ENCODE measurements at places on chromosomes 2 and 18.

DNA sequence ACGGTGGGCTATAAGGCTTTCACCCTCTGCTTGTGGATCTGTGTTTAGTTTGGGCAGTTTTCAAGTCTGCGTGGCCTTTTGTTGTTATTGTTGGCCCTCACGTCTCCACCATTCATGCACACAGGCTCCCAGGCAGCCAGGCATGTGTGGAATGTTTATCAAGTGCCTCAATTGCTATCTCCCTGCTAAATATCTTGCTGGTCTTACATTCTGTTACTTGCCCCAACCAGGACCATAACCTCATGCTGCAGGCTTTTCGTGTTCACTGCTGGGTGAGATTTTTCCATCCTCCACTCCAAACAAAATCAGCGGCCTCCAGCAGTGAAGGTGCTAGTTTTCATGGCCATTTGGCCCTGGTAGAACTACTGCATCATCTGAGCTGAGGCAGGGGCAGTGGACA is 63.0 kb upstream of the DSC1 start:
- DNase-seq, result no peak
- no peaks in the 10 kb centered on the region for H3K27me3 ChIP-seq
- no peak overlapping the region for H3K4me3 ChIP-seq
- peaks cover 11% of the 10 kb centered on the region for H3K4me1 ChIP-seq
- no peaks in the 10 kb centered on the region for H3K36me3 ChIP-seq

GRCh38 chr2:19864381-19864780 is 37.4 kb downstream of the TTC32 start:
- peaks cover 16% of the 10 kb centered on the region for H3K27me3 ChIP-seq
- no peaks in the 10 kb centered on the region for H3K36me3 ChIP-seq
- no peak overlapping the region for H3K27ac ChIP-seq

- peaks cover 29% of the 10 kb centered on the region for H3K27me3 ChIP-seq
- H3K4me3 ChIP-seq, result no peak overlapping the region
- DNase-seq, result no peak
- peaks cover 16% of the 10 kb centered on the region for H3K4me1 ChIP-seq
- H3K27ac ChIP-seq, result no peak overlapping the region
- H3K36me3 ChIP-seq, result no peaks in the 10 kb centered on the region
Observed at GRCh38 chr2:111896576-111896975, 1.8 kb upstream of the MERTK start.

GRCh38 chr2:233847248-233847898 is 7.0 kb downstream of the HJURP start:
- H3K36me3 ChIP-seq, result peaks cover 63% of the 10 kb centered on the region
- no peak for DNase-seq
- no peak overlapping the region for H3K4me3 ChIP-seq
- H3K27me3 ChIP-seq, result no peaks in the 10 kb centered on the region

DNA sequence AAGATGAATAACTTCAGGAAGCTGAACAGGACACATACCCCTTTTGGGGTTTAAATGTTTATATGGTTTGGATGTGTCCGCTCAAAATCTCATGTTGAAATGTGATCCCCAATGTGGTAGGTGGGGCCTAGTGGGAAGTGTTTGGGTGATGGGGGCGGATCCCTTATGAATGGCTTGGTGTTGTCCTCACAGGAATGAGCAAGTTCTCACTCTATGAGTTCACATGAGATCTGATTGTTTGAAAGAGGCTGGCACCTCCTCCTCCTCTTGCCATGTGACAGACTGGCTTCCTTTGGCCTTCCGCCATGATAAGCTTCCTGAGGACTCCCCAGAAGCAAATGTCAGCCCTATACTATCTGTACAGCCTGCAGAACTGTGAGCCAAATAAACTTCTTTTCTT is 88.6 kb upstream of the ZNF532 start:
- no peaks in the 10 kb centered on the region for H3K27me3 ChIP-seq
- DNase-seq, result no peak
- no peak overlapping the region for H3K27ac ChIP-seq

GRCh38 chr2:78979380-78980151 is 45.9 kb upstream of the REG3G start:
- H3K27me3 ChIP-seq, result no peaks in the 10 kb centered on the region
- H3K4me3 ChIP-seq, result no peak overlapping the region
- no peak for DNase-seq

DNA sequence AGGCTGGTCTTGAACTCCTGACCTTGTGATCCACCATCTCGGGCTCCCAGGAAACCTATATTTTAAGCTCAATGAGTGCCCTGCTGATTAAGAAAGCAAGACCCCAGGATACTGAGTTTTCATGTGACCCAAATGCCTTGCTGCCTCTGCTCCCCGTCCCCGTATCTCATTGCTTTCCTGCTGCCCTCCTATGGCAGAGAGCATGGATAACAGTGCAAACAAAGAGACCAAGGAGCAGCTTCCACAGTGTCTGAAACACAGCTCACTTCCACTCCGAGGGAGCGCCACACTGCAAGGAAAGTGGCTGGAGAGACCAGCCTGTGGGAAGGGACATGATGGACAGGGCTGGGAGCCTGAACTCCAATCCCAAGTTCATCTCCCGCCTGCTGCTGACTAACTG is 246.8 kb downstream of the TMEM182 start:
- no peaks in the 10 kb centered on the region for H3K4me1 ChIP-seq
- no peaks in the 10 kb centered on the region for H3K27me3 ChIP-seq
- H3K36me3 ChIP-seq, result no peaks in the 10 kb centered on the region
- no peak overlapping the region for H3K27ac ChIP-seq
- no peak overlapping the region for H3K4me3 ChIP-seq
- DNase-seq, result no peak

DNA sequence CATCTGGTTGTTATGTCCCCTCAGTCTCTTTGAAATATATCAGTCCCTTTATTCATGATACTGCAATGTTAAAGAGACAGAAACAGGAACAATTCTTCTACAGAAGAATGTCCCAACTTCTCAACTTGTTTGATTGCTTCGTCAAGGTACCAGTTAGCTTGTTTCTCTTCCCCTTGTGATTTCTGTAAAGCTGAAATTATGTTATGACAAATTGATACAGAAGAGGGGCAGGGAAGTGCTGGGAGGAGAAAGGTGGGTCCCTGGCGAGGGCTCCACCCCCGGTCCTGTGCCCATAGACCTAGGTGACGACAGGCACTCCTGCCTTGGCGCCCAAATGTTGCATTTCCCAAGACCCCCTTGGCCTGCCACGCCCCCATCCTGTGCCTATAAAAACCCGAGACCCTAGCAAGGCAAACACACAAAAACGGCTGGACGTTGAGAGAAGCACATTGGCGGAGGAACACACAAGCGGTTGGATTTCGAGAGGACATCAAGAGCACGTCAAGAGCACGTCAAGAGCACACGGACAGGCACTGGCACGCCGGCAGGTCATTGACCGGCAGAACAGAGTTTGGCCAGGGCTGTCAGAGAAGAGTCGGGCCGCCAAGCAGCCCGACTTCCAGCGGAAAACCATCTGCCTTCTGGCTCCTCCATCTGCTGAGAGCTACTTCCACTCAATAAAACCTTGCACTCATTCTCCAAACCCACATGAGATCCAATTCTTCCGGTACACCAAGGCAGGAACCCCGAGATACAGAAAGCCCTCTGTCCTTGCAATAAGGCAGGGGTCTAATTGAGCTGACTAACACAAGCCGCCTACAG is 11.5 kb upstream of the RTN4 start:
- H3K36me3 ChIP-seq, result no peaks in the 10 kb centered on the region
- H3K27me3 ChIP-seq, result no peaks in the 10 kb centered on the region
- no peak overlapping the region for H3K27ac ChIP-seq
- no peak for DNase-seq
- H3K4me3 ChIP-seq, result no peak overlapping the region

GRCh38 chr2:204722691-204723090 is 177.4 kb downstream of the PARD3B start:
- no peak overlapping the region for H3K4me3 ChIP-seq
- H3K4me1 ChIP-seq, result no peaks in the 10 kb centered on the region
- no peaks in the 10 kb centered on the region for H3K36me3 ChIP-seq

- H3K4me3 ChIP-seq, result no peak overlapping the region
- H3K27ac ChIP-seq, result no peak overlapping the region
- no peaks in the 10 kb centered on the region for H3K27me3 ChIP-seq
Observed at GRCh38 chr2:47038656-47039488, 116.2 kb downstream of the STPG4 start.

DNA sequence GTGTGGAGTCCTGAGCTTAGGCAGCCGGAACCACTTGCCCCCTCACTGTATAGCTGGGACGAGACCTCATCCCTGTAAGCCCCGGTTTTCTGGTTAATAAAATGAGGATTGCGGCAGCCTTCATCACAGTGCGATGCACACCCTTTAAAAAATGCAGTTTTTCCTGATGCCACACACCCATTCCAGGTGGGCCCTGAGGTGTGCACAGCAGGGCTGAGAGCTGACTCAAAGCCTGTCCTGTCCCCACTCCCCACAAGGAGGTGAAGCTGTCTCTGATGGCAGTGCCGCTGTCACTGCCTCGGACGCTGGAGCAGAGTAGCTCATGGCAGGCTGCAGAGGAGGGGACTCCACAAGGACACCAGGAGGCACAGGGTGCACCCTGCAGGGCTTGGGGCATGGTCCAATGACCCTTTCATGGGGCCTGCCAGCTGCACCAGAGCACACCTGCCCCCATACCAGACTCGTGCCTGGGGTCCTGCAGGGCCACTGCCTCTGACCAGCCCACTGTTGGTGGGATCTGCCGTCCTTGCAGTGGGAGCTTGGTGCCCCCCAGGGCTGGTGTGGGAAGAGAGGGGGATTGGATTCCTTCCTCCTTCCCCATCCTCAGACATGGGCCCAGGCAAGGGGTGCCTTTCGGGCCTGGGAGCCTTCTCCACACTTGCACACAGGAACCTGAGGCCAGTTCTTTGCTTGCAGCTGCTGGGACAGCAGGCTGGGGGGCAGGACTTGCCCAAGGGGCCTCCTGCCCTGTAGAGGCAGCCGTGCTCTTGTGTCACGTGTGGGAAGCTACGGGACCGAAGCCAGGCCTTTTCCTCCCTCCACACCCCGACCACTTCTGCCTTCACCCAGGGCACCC is 22.8 kb downstream of the GPC1 start:
- H3K27ac ChIP-seq, result no peak overlapping the region
- H3K27me3 ChIP-seq, result peaks cover 5% of the 10 kb centered on the region
- H3K36me3 ChIP-seq, result peaks cover 8% of the 10 kb centered on the region
- no peak for DNase-seq
- peaks cover 11% of the 10 kb centered on the region for H3K4me1 ChIP-seq

DNA sequence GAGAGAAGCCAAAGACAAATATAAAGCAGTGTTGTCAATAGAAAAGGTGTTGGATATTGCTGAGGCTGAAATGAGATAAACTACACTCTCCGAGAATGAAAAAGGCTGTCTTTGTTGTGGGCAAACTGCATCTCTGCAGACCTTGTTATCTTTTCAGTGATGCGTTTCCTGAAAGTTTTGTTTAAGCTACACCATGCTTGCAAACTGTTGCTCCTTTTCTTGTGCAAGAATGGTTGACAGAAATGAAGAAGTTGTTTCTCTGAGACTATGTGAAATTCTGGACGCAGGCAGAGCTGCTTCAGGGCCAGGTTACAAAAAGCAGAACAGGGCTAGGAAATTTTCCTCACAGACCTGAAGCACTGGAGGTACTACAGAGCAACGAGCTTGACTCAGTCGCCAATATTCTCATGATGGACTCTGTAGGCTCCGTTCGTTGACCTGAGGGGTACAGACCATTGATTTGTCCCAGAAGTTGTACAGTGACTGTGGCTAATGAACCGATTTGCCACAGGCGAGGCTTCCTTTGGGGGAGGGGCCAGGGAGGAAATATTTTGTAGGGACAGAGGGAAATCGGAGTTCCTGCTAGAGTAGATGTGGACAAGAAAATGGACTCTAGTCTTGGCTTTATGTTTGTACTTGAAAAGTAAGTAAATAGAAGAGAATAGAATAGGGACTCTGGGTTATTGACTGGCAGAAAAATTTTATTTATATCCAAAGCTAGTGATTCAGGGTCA is 3.5 kb upstream of the ATL2 start:
- H3K4me3 ChIP-seq, result no peak overlapping the region
- no peak for DNase-seq
- no peaks in the 10 kb centered on the region for H3K27me3 ChIP-seq
- H3K27ac ChIP-seq, result no peak overlapping the region

- no peak overlapping the region for H3K27ac ChIP-seq
- H3K4me1 ChIP-seq, result peaks cover 2% of the 10 kb centered on the region
- H3K36me3 ChIP-seq, result no peaks in the 10 kb centered on the region
- DNase-seq, result no peak
- H3K4me3 ChIP-seq, result no peak overlapping the region
Observed at GRCh38 chr2:96584017-96584416, 47.5 kb downstream of the ARID5A start.

DNA sequence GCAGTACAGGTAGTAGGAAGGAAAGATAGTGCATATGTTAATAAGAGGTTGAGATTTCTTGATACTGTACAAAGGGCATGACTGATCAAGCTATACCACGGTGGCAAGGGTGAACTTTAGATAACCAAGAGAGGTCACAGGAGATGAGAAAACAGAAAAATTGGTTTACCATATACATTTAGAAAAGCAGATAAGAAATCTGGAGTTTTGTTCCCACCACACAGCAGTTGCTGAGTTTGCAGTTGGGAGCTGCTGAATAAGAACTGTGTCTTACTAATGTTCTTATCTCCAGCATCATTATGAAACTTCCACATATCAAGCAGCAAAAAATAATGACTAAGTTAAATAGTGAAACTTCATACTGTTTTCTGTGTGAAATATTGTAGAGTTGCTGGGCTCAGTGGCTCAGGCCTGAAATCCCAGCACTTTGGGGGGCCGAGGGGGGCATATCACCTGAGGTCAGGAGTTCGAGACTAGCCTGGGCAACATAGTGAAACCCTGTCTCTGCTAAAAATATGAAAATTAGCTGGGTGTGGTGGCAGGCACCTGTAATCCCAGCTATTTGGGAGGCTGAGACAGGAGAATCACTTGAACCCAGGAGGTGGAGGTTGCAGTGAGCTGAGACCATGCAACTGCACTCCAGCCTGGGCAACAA is 12.0 kb upstream of the IMPACT start:
- no peaks in the 10 kb centered on the region for H3K27me3 ChIP-seq
- DNase-seq, result no peak
- no peaks in the 10 kb centered on the region for H3K4me1 ChIP-seq
- H3K4me3 ChIP-seq, result no peak overlapping the region
- H3K27ac ChIP-seq, result no peak overlapping the region

DNA sequence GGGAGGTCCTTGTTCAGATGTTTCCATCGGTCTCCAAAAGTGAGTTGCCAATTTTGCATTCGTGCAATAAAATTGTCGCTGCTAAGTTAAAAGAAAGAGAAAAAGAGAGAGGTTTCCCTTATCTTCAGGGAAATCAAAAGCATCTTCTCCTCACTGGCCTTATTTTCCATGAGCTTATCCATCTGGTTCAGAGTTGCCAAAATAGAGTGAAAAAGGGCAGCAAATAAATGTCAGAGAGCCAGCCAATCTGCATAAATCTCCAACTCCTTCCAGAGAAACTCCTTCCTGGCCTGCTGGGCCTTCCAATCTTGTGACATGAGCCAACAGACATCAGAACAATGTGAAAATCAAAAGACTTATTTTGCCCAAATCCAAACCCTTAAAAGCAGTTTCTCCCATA is 28.4 kb downstream of the PAX3 start:
- no peak for DNase-seq
- H3K27me3 ChIP-seq, result peaks cover 17% of the 10 kb centered on the region
- no peaks in the 10 kb centered on the region for H3K36me3 ChIP-seq
- H3K27ac ChIP-seq, result no peak overlapping the region

Data from keratinocyte (primary cell).